ENCODE measurements at places on chromosomes 16 and 17. TPM values are rescaled to one million over a fixed set of nuclear protein-coding genes. Genes with fewer than 3 reads are reported as not detected.

LGALS9B gene
- total RNA-seq = not detected

RAP1GAP2 gene
- total RNA-seq = 15.6 TPM

LRRC75A gene
- 1.0 TPM for total RNA-seq

MT1M gene
- not detected for total RNA-seq

FBXO31 gene
- 25.1 TPM for total RNA-seq

NSF gene
- total RNA-seq = 23.5 TPM

ABCA10 gene
- 0.08 TPM for total RNA-seq

KCNJ2 gene
- total RNA-seq = 0.09 TPM

NACA2 gene
- total RNA-seq = not detected

KRT25 gene
- not detected for total RNA-seq

DHX58 gene
- 0.30 TPM for total RNA-seq

ORC6 gene
- total RNA-seq = 45.9 TPM

BRICD5 gene
- total RNA-seq = 6.5 TPM

CDH11 gene
- 0.14 TPM for total RNA-seq

HOXB1 gene
- total RNA-seq = not detected

GDE1 gene
- total RNA-seq = 81.3 TPM

LRRC37A gene
- 0.51 TPM for total RNA-seq

TMEM92 gene
- total RNA-seq = 25.8 TPM

FOXK2 gene
- total RNA-seq = 51.6 TPM

CMTM2 gene
- not detected for total RNA-seq

ITGA2B gene
- 1.7 TPM for total RNA-seq

YBX2 gene
- 0.69 TPM for total RNA-seq

ODAD4 gene
- 1.2 TPM for total RNA-seq

OGFOD3 gene
- 26.2 TPM for total RNA-seq

OTOP2 gene
- total RNA-seq = 0.06 TPM

C16orf89 gene
- not detected for total RNA-seq

HBZ gene
- total RNA-seq = not detected

KRTAP4-1 gene
- total RNA-seq = 0.25 TPM

PIPOX gene
- total RNA-seq = 0.15 TPM

DRC3 gene
- total RNA-seq = 2.2 TPM

ZFP3 gene
- 1.1 TPM for total RNA-seq

CCL16 gene
- total RNA-seq = not detected

ACSM5 gene
- total RNA-seq = not detected

KRTAP4-6 gene
- total RNA-seq = not detected

SOX15 gene
- 0.39 TPM for total RNA-seq

MPV17L gene
- 4.4 TPM for total RNA-seq

TNFRSF13B gene
- total RNA-seq = not detected

PLK1 gene
- total RNA-seq = 186 TPM

BTBD17 gene
- not detected for total RNA-seq

PPP1R27 gene
- total RNA-seq = 0.10 TPM

KRT14 gene
- total RNA-seq = 0.34 TPM

RASD1 gene
- 0.80 TPM for total RNA-seq

DHRS7B gene
- total RNA-seq = 21.1 TPM

MMP25 gene
- total RNA-seq = 0.90 TPM

FBXW10 gene
- 1.7 TPM for total RNA-seq

NR1D1 gene
- total RNA-seq = 11.2 TPM

SPOP gene
- 41.0 TPM for total RNA-seq

NGFR gene
- 0.70 TPM for total RNA-seq

C16orf96 gene
- total RNA-seq = not detected

SMIM5 gene
- total RNA-seq = 0.31 TPM

HOXB7 gene
- total RNA-seq = 33.6 TPM

TNFRSF17 gene
- total RNA-seq = not detected

Measured in A549 treated with CORT108297 at 1 μM for 4 hours (cell line).